ENCODE measurements at places on chromosomes 1 and 21.
A peak's percentile ranks its signal among the peaks of the same experiment; 100 is the strongest.

DNA sequence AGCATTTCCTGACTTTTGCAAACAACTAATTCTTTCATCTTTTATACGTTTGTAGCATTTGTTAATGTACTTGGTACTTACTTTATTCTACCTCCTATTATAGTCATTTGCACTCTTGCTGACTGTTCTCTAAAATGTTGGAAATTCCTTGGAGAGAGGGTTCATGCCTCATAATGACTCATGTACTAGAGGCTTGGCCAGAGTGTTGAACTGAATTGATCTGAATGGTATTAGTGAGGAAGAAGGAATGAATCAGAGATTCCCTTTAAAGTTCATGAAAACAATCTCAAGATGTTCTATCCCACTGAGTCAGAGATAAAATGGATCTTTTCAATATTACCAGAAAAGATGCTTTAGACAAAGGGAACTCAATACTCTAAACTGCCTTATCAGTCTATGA, 383.4 kb downstream of the SEC16B start:
- peak; percentile 49 for DNase-seq

DNA sequence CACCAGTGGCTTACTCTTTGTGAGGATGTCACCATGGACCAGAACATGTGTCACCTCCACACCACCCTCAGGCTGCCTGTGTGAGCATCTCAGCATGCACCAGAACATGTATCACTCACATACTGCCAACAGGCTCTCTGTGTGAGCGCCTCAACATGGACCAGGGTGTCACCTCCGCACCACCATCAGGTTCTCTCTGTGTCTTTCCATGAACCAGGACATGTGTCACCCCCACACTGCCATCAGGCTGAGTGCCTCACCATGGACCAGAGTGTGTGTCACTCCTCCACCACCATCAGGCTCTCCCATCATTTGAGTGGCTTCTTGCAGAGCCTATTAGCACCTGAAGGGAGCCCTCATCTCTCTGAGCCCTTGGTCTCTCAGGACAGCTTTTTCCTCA, 125.2 kb downstream of the ZNF648 start:
- DNase-seq: no peak

DNA sequence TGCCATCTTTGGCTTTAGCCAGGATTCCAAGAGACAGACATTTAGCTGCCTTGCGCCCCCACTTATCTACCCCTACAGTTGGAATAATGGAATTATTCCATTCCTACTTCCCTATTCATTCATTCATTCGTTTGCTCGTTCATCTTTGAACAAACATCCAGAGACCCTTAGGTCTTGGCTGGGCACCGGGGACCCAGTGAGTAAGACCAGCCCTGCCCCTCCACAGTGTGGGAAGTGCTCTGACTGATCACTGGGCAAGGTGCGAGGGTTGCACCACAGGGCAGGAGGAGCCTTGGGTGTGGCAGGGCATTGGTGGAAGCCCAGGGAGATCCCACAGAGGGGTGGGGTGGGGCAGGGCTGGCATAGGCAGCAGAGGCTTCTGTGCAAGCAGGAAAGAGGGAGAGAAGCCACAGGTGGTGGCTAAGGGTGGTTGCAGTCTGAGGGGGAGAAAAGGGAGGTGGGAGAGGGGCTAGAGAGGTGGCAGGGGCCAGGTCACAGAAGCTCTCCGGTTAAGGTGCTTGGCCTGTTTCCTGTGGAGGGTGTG, 35.0 kb upstream of the TMEM61 start:
- no peak for DNase-seq

DNA sequence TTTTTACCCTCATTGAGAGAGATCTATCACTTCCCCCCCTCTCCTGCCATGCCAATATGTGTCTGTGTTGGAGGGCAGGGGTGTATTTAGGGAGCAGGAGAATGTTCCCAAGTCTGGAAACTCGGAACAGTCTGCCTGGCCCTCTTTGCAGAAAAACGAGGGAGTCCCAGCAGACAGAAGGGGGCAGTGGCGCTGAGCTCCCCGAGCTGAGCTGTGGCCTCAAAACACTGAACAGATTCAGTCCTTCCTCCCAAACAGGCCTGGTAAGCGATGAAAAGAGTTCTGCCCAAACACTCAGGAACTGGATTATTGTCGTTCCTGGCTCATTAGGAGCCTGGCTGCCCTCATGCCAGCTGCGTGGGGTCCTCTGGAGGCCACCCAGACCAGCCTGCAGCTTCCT, 981 bp downstream of the CLDN14 start:
- no peak for DNase-seq

DNA sequence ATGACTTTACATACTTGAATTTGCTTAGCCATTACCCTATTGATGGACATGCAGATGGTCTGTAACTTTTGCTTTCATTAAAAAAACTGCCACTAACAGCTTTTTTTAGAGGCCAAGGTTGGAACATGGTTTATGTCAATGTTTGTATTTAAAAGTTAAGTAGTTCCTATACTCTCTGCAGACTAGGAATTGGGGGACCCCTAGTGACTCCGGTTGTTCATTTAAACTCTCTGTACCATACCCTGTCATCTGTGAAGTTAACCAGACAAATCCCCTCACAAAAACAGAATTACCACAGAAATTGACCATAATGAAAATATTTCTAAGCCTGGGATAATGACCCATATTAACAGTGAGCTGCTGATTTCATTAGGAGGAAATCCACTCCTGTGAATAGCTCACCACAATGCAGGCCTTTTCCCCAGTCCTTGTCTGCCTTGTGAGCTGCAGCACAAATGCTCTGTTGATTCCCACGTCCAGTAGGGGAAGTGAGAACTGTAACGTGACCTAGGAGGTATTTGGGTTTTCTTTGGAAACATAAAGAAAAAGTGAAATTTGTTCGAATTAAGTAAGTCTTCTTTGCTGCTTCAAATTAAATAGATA, 30.2 kb upstream of the CD101 start:
- DNase-seq: no peak

DNA sequence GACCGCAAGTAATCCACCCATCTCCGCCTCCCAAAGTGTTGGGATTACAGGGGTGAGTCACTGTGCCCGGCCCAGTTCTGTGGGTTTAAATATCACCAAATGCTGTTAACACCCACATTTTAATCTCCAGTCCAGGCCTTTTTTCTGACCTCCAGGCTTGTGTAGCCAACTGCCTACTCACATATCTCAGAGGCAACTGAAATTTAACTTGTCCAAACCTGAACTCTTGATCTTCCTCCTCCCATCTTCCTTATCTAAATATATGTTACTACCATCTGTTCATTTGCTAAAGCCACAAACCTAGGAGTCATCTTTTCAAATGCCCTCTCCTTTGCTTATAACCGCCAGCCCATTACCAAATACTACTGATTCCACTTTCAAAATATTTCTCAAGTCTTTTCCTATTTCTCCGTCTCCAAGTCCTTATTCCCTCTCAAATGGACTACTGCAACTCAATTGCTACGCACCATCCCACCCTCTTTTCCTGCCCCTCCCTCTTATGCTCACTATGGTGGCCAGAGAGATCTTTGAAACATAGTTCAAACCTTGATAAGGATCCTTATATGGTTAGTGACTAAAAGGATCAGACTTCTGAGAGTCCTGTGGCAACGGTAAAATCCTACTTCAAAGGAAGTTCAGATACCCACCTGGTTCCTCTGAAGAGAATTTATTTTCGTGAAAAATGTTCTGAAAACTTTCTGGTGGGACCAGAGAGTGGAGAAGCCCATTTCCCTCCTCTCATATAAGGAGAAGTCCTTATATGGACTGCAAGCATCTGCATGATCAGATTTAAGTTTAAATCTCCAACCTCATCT, 78.5 kb upstream of the CDC42BPA start:
- DNase-seq: no peak

DNA sequence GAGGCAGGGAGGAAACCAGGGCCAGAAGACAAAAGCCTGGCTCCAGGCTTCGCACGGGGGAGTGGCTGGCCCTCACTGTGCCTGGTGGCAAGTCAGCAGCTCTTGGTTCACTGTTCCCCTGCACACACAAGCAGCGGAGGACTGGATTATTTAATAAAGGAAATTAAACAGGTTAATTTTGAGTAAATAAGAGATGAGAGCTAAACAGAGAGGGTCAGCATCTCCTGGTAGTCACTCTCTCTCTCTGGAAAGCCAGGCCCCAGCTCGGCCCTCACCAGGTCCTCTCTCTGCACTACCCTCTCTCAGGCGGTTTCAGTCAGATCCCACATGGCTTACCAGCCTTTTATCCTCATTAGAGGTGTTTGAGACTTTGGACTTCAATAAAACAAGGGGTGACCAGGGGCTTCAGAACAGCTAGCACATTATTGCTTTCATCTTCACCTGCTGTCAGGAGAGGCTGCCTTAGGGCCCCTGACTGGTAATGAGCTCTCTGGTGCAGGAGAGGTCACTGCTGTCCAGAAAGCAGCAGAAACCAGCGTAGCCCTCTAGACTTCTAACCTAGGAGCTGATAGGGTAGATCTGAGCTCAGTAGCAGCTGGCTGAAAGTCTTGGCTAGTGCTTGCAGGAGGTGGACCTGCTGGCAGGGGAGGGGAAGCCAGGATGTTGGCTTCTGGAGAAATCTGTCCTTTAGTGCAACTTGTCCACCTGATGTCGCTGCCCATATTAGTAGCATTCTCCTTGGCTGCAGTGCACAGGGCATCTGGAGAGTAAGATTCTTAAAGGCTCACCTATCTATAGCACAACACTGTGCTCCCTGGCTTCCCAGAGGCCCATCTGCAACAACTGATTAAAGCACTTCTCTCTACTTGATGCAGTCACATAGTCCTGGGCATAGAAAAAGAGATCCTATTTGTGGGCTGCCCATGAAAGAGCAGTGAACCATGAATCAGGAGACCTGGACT, 45.9 kb downstream of the SYT6 start:
- DNase-seq: no peak

DNA sequence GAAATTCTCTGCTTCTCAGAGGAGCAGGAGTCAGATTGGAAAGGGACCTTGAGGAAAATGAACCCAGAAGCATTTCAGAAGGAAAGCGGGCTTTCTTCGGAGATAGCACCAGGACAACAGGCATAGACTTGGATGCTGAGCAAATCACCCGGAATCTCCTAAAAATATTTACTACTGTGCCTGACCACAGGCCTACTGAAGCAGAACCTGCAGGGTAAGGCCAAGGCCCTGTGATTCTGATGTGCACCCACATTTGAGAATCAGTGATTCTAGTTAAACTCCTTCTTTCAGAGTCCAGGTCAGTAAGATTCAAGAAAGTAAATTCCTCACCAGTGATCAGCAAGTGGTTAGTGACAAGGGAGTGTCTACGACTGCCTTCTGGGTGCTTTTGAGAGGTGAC, 307.3 kb upstream of the DUSP10 start:
- DNase-seq: no peak

DNA sequence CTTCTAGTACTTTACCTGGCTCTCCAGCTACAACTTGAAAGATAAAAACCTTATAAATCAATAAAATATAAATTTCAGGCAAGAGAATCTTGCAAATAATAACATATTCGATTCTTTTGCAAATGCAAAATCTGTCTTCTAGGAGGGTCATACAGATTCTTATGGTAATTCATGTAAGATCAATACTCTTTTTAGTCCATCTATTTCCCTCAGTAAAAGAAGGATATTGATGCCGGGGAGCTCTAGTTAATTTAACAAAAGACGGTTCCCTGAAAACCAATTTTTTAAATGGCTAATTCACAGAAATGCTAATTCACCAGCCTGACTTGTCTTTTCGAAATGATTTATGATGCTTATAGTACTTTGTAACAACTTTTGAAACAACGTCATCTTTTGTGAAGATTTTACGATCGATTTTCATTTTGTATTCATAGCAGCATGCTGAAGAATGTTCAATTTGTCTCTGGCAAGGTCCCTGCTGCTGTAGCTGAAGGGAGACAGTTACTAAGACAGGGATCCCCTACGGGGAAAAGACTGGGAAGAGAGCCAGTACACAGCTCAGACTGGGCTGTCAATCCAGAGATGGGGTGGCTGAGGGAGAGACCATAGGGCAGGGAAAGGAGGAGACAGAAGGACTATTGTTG, 90.6 kb upstream of the SPAG17 start:
- DNase-seq: no peak

- peak; percentile 52 for DNase-seq
These were observed 910 bp upstream of the RERE start for GRCh38 chr1:8818325-8818775.

DNA sequence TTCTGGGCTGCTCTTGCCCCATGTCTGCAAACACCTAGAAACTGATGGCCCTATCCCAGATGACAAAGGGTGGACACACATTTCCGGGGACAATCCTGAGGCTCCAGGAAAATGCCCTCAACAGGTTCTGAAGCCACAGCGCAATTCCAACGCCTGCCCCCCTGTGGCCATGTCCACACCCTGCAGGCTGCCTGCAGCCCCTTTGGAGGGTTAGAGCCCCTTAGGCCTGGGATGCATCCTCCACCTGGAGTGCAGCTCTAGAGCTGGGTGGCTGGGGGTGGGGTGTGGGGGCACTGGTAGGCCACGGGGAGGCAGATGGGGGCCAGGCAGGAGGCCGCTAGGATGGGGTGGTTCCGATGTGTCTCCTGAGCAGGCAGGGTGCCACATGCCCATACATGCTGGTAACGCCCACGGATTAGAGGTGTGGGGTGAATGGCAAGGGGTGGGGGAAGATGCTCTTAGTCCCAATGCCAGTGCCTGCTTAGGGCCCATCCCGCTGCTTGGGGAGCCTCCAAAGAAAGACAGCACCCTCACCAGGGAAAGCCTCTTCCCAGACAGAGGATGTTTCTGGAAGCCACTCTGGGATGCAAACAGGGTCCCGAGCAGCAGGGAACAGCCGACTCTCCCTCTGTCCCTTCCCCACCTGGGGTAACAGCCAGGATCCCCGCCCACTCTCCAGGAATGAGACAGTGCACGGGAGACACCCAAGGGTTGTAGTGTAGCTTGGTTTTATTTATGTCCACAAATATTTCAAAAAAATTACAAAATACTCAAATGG, 34.0 kb downstream of the SLC45A1 start:
- peak; percentile 39 for DNase-seq

DNA sequence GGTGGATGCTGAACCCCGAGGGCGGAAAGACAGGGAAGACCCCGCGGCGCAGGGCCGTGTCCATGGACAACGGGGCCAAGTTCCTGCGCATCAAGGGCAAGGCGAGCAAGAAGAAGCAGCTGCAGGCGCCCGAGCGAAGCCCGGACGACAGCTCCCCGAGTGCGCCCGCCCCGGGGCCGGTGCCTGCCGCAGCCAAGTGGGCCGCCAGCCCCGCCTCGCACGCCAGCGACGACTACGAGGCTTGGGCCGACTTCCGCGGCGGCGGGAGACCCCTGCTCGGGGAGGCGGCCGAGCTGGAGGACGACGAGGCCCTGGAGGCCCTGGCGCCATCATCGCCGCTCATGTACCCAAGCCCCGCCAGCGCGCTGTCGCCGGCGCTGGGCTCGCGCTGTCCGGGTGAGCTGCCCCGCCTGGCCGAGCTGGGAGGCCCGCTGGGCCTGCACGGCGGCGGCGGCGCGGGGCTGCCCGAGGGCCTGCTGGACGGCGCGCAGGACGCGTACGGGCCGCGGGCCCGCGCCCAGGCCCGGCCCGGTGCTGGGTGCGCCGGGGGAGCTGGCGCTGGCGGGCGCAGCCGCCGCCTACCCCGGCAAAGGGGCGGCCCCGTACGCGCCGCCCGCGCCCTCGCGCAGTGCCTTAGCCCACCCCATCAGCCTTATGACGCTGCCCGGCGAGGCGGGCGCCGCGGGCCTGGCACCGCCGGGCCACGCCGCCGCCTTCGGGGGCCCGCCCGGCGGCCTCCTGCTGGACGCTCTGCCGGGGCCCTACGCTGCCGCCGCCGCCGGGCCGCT, 20.7 kb downstream of the FOXO6 start:
- no peak for DNase-seq
